ENCODE measurements at places on chromosomes 4 and X. TPM values are rescaled to one million over a fixed set of nuclear protein-coding genes. Genes with fewer than 3 reads are reported as not detected.

GPRASP3 gene
- total RNA-seq, result 20.3 TPM

SRPK3 gene
- total RNA-seq, result not detected

DNA sequence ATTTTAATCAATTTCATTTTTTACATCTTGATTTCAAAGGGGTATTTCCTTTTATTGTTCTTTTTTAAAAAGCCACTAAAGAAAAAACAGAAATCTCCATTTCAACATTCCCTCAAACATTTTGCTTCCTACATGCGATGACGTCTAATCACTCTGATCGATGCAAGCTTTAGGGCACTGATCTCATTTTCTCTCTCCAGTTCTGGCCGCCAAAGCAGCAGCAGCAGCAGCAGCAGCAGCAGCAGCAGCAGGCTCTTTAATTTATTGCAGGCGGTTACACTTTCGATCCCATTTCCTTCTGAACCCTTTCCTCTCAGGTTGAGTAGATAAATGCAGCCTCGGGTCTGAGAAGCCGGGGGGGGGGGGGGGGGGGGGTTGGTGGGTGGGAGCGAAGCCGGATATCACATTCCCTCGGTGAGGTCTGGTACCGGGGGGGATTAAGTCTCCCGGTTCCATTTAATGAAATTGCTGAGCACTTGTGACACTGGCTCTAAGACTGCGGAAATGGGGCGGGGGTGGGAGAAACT lies 3.4 kb upstream of the PCDH7 start:
- H3K27ac ChIP-seq, result no peak overlapping the region
- DNase-seq, result no peak
- peaks cover 6% of the 10 kb centered on the region for H3K4me1 ChIP-seq
- peaks cover 20% of the 10 kb centered on the region for H3K27me3 ChIP-seq

DNA sequence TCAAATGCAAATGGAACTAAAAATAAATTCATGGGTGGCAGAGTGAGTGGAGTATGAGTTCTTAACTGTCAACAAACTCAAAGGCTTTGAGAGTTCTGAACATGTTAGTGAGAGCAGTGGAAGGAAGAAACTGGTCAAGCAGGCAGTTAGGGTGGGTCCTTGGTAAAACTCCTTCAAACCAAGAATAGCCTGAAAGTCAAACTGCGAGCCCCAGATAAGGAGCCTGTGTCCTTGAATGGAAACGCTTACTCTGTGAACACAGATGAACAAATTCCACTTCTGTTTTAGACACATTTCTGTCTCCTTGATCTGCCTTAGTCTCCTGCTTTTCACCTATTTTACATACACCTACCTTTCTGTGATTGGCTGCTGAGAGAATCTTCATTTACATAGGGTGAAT lies 129.4 kb upstream of the PCDH18 start:
- no peaks in the 10 kb centered on the region for H3K36me3 ChIP-seq
- no peak overlapping the region for H3K4me3 ChIP-seq
- DNase-seq, result no peak
- peaks cover 21% of the 10 kb centered on the region for H3K4me1 ChIP-seq
- H3K27me3 ChIP-seq, result no peaks in the 10 kb centered on the region

GRCh38 chr4:185868983-185869382 lies 57.0 kb upstream of the SORBS2 start:
- DNase-seq, result no peak
- no peaks in the 10 kb centered on the region for H3K27me3 ChIP-seq
- H3K4me1 ChIP-seq, result peaks cover 17% of the 10 kb centered on the region
- H3K4me3 ChIP-seq, result no peak overlapping the region

All from neural progenitor cell (in vitro differentiated cells).